ENCODE measurements at places on chromosomes 12 and 14.

DNA sequence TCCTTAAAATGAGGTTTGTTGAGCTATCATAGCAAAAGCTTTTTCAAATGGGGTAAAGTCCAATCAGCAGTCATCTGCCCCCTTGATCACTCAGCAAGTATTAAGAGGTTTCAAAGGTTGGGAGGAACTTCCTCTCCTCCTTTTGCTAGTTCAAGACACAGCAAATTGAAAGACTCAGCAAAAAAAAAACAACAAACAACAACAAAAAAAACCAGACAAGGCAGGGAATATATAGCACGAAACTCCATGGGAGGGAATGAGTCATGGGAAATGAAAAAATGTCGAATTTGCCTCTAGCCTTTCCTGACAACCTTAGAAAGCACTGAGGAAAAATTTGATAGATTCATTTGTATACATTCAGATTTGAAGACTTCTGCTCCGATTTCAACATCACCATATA, 1.6 kb upstream of the SLC7A8 start:
- DNase-seq = no peak

DNA sequence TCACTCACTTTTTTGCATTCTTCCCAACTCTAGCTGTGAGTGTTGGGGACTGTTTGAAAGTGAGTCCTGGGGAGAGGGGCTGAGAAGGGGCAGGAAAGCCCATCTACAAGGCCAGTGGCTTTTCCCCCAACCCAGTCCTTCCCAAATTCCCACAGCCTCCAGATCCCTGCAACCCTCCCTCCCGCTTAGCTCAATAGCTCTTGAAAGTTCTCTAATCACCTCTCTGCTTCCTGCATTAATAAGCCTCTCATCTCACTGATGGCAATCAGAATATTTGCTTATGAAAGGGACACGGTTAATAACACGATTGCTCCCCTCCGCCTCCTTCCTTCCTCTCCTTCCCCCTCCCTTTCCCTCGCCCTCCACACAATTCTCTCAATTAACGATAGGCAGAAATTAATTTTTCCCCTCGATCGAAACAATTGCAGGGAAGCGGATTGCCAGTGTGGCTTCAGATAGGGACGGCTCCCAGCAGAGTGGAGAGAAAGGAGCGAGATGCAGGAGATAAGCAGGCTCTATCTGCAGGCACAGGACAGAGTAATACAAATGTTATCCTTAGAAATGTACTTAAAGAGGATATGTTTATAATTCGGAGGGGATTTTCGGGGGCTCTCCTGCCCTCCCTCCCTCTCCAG, 15.1 kb upstream of the GPATCH2L start:
- DNase-seq = no peak

- no peak for DNase-seq
These were observed 46.6 kb downstream of the SMIM41 start for GRCh38 chr12:52126050-52126604.

- no peak for DNase-seq
These were observed 75.5 kb upstream of the CLMN start for GRCh38 chr14:95395098-95395737.

- no peak for DNase-seq
These were observed 16.3 kb downstream of the RAPGEF3 start for GRCh38 chr12:47742253-47742825.

GRCh38 chr12:62928632-62929031, 6.3 kb downstream of the PPM1H start:
- DNase-seq = no peak

- DNase-seq = no peak
These were observed 80.6 kb upstream of the TMEM233 start for GRCh38 chr12:119512772-119513497.

DNA sequence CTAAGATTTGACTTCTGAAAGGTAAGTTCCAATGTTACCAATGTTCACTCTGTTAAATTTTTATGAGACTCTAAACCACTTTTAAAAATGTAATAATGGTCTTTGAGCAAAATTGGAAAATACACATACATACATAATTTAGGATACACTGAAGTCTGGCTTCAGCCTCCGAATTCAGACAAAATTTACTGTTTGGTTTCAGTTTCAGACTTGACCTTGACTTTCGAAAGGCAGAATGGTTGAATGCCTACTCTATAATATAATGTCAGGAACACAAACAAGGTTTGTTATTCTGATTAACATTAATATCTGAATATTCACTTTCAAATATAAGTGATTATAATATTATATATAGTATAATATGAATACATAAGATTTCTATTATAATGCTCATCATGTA, 74.1 kb upstream of the KRAS start:
- DNase-seq = no peak

- no peak for DNase-seq
These were observed 398.4 kb downstream of the DAD1 start for GRCh38 chr14:22190411-22191191.

DNA sequence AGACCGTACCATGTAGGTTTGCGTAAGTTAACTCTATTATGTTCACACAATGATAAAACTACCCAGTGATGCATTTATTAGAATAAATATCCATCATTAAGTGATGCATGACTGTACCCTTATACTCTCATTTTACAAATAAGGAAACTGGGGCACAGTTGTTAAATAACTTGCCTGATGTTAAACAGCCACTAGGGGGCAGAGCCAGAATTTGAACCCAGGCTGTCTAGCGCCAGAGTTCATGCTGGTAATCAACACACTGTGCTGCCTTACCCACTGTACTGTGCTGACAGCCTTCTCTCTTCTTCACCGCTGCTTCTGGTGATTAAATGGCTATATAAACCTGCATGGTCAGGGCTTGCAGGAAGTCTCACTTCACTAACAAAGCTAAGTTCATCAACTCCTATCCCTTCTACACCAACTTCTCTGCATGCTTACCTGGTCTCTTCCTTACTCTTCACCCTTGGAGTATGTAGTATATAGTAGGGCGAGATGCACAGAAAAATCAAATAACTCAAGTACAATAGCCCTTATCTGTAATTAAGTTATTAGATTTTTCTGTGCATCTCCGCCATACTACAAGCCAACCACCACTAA, 43.6 kb upstream of the APPL2 start:
- no peak for DNase-seq

DNA sequence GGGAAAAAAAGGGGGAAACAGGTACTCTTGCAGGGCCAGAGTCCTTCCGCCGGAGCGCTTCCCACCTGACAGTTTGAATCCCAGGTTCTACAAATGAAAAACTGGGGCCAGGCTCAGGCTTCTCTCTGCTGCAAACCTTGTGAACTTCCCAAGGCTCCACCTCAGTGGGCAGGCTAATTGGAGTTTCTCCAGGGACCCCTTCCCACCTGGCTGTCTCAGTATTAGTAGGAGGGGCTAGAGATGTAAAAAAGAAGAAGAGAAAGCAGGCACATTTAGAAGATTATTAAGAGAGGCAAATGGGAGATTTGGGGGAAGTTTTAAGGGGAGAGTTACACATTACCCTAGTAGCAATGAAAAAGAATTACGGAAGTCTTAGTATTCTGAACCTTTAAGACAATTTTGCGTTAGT, 20.0 kb upstream of the CLEC2D start:
- DNase-seq = no peak
